Kidney (tissue), 22 donors: ENCODE measurements at places on chromosomes 16 and 17. TPM values are rescaled to one million over a fixed set of nuclear protein-coding genes. Genes with fewer than 3 reads are reported as not detected.
A peak's percentile ranks its signal among the peaks of the same experiment; 100 is the strongest.

DNA sequence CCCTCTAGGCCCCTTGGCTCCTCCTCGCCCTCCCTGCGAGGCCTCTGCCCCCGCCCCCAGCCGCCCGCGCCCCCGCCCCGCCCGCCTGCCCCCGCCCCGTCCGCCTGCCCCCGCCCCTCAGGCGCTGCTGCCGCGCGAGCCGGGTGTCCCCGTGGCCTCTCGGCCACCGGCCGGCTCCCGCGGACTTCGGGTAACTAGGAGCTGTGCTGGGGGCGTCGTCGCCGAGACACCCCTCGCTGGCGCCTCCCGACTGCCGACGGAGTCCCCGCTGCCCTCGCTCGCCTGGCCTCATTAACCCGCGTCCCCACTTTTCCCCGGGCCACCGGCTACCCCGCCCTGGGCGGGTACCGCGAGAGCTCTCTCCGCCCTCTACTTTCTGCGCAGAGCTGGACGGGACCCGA is at the start of gene TLCD1:
TLCD1 (minus strand) TSS at position 8 of the 401 bp plus-strand sequence. CDS start 136 bp downstream, outside the sequence.
- peak; percentile 90 for DNase-seq

DNA sequence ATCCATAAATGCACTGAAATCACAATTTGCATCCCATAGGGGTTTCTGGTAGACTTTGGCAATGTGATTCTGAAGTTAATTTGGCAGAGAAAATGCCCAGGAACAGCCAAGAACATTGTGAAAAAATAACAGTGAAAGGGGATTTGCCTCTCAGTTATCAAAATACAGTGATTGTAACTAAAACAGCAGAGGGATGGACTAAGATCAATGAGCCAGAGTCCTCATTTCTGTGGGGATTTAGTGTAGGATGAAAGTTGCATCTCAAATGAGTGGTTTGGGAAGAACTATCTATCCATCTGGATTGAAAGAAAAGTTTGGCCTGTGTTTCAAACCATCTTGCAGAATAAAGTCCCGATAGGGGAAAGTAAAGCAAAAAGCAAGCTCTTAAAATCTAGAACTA is 28.1 kb downstream of the MYBBP1A start:
- no peak for DNase-seq

Gene TMEM220
- polyA plus RNA-seq, result 16.4 TPM

GRCh38 chr16:84603140-84603816 is 14.6 kb downstream of the COTL1 start:
- peak; percentile 39 for DNase-seq

Gene ABCC6
- polyA plus RNA-seq, result 54.5 TPM

Gene DHX58
- polyA plus RNA-seq, result 22.1 TPM

DNA sequence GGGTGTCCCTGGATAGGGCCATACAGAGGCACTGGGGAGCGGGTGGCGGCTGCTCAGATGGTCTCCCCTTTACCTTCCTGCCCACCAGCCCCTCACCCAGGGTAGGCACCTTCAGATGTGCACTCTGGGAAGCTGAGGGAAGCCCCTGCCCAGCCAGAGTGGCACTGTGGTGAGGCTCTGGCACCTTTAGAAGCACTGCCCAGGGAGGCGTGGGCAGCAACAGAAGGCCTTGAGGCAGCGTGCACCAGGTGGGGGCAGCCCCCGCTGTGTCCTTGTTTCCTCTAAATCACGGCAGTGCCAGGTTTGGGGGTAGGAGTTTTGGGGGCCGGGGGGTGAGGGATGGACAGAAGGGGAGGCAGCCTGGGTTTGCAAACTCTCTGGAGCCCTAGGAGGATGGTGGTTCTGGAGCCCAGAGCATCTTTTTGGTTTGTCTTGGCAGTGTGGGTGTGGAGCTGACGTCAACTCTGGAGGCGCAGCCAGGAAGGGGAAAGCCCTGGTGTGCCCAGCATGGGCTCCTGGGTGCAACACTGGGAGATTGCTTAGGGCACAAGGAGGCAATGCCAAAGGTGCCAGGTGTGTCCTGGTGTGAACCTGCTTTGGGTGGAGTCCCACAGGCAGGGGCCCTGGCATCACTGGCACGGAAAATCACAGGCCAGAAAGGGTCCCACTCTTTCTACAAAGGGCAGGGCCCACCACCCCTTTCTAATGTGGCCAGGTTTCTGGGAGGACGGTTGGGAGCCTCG is 23.1 kb upstream of the CDC42EP4 start:
- DNase-seq, result no peak

- DNase-seq, result no peak
Observed at GRCh38 chr16:65728652-65729051, 606.8 kb upstream of the CDH11 start.

DNA sequence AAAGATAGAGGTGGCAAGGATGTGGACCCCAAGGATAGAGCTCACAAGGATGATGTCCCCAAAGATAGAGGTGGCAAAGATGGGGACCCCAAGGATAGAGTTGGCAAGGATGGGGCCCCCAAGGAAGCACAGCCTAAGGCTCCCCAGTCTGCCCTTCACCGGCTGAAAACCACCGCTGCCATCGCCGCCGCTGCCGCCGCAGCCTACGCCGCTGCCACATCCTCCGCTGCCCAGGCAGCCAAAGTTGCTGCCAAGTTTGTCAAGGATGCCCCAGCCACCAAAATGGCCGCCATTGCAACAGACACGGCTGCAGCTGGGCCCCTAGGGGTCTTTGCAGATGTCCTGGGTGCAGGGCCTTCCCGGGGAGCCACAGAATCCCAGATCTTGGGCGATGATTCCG is 19.9 kb downstream of the C16orf96 start:
- no peak for DNase-seq

DNA sequence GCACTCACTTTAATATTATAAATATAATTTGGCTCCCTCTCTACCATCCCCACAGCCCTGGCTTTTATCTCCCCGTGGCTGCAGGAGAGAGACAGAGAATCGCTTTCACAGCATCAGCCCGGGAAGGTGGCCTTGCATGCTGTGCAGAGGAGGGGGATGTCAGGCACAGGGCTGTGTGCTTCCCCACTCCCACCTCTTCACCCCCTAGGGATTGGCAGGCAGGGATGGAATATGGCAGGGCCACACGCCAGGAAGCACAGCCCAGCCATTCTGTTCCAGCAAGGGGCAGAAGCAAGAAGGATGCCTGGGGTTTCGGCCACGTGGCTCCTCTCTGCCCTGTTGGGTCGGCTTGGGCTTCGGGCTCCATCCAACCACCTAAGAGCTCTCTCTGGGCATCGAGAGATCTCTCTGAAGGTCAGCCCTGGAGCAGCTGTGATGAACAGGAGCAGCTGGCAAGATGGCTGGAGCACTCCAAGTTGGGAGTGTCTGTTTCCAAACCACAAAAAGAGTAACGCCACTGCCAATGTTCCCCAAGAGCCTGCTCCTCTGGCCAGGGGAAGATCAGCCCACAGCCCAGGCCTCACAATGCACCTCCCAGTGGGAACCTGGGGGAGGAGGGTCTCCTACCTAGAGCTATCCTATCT is 223.2 kb downstream of the C16orf78 start:
- DNase-seq, result no peak

GRCh38 chr16:30009990-30010843 is 610 bp downstream of the DOC2A start:
- no peak for DNase-seq

DNA sequence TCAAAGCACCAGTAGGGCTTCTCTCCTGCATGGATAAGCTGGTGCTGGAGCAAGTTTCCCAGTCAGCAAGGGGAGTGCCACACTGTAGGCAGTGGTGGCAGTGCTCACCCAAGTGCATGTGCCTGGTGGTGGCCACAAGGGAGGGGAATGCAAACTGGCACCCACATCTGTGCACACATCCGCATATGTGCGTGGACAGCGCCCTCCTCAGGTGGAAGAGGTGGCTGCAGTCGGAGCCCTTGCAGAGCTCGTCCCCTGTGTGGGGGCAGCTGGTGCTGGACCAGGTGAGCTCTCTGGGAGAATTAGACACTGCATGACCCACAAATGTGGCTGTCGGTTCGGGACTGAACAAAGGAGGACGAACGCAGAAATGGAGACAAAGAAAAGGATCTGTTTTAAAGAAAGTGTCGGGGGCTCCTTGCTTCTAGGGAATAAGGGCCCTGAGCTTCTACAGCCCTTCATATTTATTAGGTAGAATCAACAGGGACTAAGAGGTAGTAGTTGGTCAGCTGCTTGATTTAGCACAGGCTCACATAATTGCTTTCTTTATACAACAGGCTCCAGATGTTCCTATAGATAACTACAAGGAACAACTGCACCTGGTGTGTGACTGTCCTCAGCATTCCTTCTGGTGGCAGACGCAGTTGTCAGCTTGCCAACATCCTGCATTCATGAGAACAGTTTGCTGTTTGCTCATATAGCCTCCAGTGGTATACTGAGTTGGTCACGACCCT is 5.3 kb upstream of the ZNF689 start:
- DNase-seq, result no peak

GRCh38 chr17:17928398-17929287 is 43.6 kb downstream of the TOM1L2 start:
- DNase-seq, result no peak
